Nasal cavity respiratory epithelium epithelial cell of viscerocranial mucosa (primary cell): ENCODE measurements at places on chromosomes 1 and 21. TPM values are rescaled to one million over a fixed set of nuclear protein-coding genes. Genes with fewer than 3 reads are reported as not detected.

Gene ADAMTSL4
- 1.7 and 2.8 TPM in 2 replicates for total RNA-seq

Gene NPPB
- not detected in 2 replicates for total RNA-seq

Gene NBPF4
- 0.14 TPM in 1 of 2 replicates, not detected in the other for total RNA-seq

Gene VPS72
- 48.7 and 56.0 TPM in 2 replicates for total RNA-seq

Gene RABIF
- total RNA-seq: 6.6 and 8.5 TPM in 2 replicates

Gene KRTAP12-2
- total RNA-seq: not detected in 2 replicates

Gene MROH9
- not detected in 2 replicates for total RNA-seq

Gene RASSF5
- total RNA-seq: 5.8 and 6.3 TPM in 2 replicates

Gene KLF17
- total RNA-seq: not detected in 2 replicates

Gene ACP6
- total RNA-seq: 5.6 and 8.9 TPM in 2 replicates

Gene OLFML2B
- 0.21 TPM in 1 of 2 replicates, not detected in the other for total RNA-seq

Gene PLPPR4
- not detected in 2 replicates for total RNA-seq

Gene MCOLN2
- 0.68 and 1.1 TPM in 2 replicates for total RNA-seq

Gene UQCRH
- total RNA-seq: 214 and 239 TPM in 2 replicates

Gene IGSF9
- total RNA-seq: 3.1 and 20.9 TPM in 2 replicates

Gene TTC39A
- total RNA-seq: 13.3 and 19.1 TPM in 2 replicates

Gene PIK3CD
- total RNA-seq: 8.2 and 13.9 TPM in 2 replicates

Gene DIPK1A
- 15.0 and 16.2 TPM in 2 replicates for total RNA-seq

Gene KCNE1
- total RNA-seq: 0.34 and 0.71 TPM in 2 replicates

Gene NENF
- 23.6 and 40.0 TPM in 2 replicates for total RNA-seq

Gene CHIA
- not detected in 2 replicates for total RNA-seq

Gene XPR1
- 60.2 and 64.3 TPM in 2 replicates for total RNA-seq

Gene CLCNKA
- total RNA-seq: not detected in 2 replicates

Gene DAB1
- total RNA-seq: 0.14 TPM in 1 of 2 replicates, not detected in the other

Gene THEMIS2
- 4.1 and 5.7 TPM in 2 replicates for total RNA-seq

Gene HSPA6
- total RNA-seq: 1.0 and 1.2 TPM in 2 replicates

Gene ARTN
- 24.5 and 28.7 TPM in 2 replicates for total RNA-seq
